Ascending aorta (tissue), 2 donors: ENCODE measurements at places on chromosomes 7 and 10. TPM values are rescaled to one million over a fixed set of nuclear protein-coding genes. Genes with fewer than 3 reads are reported as not detected.

FERD3L gene
- total RNA-seq, result not detected

GTPBP10 gene
- 4.5 TPM for total RNA-seq

MYO3A gene
- not detected for total RNA-seq

LIPK gene
- total RNA-seq, result not detected

MORN4 gene
- total RNA-seq, result 2.3 TPM

CTAGE15 gene
- 0.21 TPM for total RNA-seq

GRCh38 chr10:58404001-58404400, 18.8 kb downstream of the TFAM start:
- DNase-seq, result no peak
- H3K4me3 ChIP-seq, result no peak overlapping the region
- no peaks in the 10 kb centered on the region for H3K27me3 ChIP-seq
- no peaks in the 10 kb centered on the region for H3K36me3 ChIP-seq
- no peak overlapping the region for H3K27ac ChIP-seq
- no peaks in the 10 kb centered on the region for H3K4me1 ChIP-seq

- H3K4me1 ChIP-seq, result no peaks in the 10 kb centered on the region
- no peak overlapping the region for H3K4me3 ChIP-seq
- H3K27ac ChIP-seq, result no peak overlapping the region
- no peaks in the 10 kb centered on the region for H3K36me3 ChIP-seq
- no peaks in the 10 kb centered on the region for H3K27me3 ChIP-seq
Measured at GRCh38 chr10:2210088-2210487, 472.8 kb upstream of the ADARB2 start.

- no peaks in the 10 kb centered on the region for H3K27me3 ChIP-seq
- H3K4me1 ChIP-seq, result no peaks in the 10 kb centered on the region
- DNase-seq, result no peak
- no peaks in the 10 kb centered on the region for H3K36me3 ChIP-seq
Measured at GRCh38 chr10:22285130-22285529, 31.1 kb upstream of the COMMD3 start.

DNA sequence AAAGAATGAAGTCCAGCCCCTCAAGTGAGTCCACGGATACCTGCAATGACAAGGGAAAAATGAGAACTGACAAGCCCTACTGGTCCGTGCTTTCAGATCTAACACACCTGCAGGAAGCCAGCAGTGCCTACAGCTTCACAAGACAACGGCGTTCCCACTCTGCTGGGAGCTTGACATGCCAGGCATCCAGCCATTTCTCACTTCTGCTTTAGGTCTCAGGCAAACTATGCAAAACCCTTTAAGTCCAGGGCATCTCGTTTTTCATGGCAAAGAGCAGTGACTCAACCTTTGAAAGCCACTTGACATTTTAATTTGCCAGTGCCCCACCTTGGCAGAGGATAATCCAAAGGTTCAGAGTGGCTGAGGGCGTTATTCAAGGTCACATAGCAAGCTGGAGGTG, 49.1 kb upstream of the GPAM start:
- no peak for DNase-seq
- no peaks in the 10 kb centered on the region for H3K27me3 ChIP-seq
- H3K4me1 ChIP-seq, result no peaks in the 10 kb centered on the region
- H3K36me3 ChIP-seq, result no peaks in the 10 kb centered on the region
- H3K4me3 ChIP-seq, result no peak overlapping the region

CPA2 gene
- total RNA-seq, result not detected

CFAP43 gene
- 0.96 TPM for total RNA-seq

IKZF1 gene
- total RNA-seq, result 3.6 TPM

GRCh38 chr7:108099713-108100112, 30.4 kb downstream of the LAMB4 start:
- H3K4me3 ChIP-seq, result no peak overlapping the region
- H3K27ac ChIP-seq, result no peak overlapping the region
- no peaks in the 10 kb centered on the region for H3K4me1 ChIP-seq
- no peaks in the 10 kb centered on the region for H3K27me3 ChIP-seq
- H3K36me3 ChIP-seq, result no peaks in the 10 kb centered on the region
- DNase-seq, result no peak

- no peak for DNase-seq
- H3K4me1 ChIP-seq, result peaks cover 5% of the 10 kb centered on the region
- no peak overlapping the region for H3K27ac ChIP-seq
- H3K27me3 ChIP-seq, result no peaks in the 10 kb centered on the region
- H3K36me3 ChIP-seq, result no peaks in the 10 kb centered on the region
Measured at GRCh38 chr10:69646185-69647060, 16.4 kb downstream of the FAM241B start.

GRCh38 chr10:9615189-9615588, 1402.5 kb upstream of the CELF2 start:
- H3K4me3 ChIP-seq, result no peak overlapping the region
- no peaks in the 10 kb centered on the region for H3K4me1 ChIP-seq
- no peaks in the 10 kb centered on the region for H3K36me3 ChIP-seq

DNA sequence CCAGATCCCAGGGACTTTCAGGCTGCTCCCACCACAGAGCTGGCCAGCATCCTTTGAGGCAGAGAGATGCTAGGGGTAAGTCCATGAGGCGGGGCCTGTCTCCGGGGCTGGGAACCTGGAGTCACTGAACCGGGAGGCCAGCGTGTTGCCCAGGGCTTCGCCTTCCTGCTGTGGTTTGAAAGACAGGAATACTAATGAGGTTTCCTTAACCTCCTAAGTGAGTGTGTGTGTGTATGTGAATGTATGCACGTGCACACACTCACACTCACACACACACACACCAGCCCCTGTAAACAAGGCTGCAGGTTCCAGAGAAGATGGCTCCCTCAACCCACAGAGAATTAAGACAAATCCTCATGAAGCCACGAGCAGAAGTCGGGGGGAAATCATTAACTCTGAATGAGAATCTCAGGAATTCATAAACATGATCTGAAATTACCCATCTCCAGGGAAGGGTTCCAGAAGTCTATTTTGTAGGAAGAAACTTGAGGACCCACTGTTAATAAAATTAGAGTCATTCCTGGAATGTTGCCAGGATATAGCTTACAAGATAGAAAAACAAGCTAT, 20.3 kb upstream of the PFKP start:
- H3K36me3 ChIP-seq, result no peaks in the 10 kb centered on the region
- H3K4me1 ChIP-seq, result peaks cover 8% of the 10 kb centered on the region
- no peaks in the 10 kb centered on the region for H3K27me3 ChIP-seq

GRCh38 chr10:86960863-86961434, 2.5 kb downstream of the SNCG start:
- H3K27me3 ChIP-seq, result no peaks in the 10 kb centered on the region
- no peak overlapping the region for H3K4me3 ChIP-seq

- H3K27me3 ChIP-seq, result no peaks in the 10 kb centered on the region
- no peak overlapping the region for H3K27ac ChIP-seq
- H3K36me3 ChIP-seq, result no peaks in the 10 kb centered on the region
- H3K4me3 ChIP-seq, result no peak overlapping the region
- H3K4me1 ChIP-seq, result peaks cover 5% of the 10 kb centered on the region
Measured at GRCh38 chr10:31770307-31770902, 158.2 kb downstream of the ARHGAP12 start.

DNA sequence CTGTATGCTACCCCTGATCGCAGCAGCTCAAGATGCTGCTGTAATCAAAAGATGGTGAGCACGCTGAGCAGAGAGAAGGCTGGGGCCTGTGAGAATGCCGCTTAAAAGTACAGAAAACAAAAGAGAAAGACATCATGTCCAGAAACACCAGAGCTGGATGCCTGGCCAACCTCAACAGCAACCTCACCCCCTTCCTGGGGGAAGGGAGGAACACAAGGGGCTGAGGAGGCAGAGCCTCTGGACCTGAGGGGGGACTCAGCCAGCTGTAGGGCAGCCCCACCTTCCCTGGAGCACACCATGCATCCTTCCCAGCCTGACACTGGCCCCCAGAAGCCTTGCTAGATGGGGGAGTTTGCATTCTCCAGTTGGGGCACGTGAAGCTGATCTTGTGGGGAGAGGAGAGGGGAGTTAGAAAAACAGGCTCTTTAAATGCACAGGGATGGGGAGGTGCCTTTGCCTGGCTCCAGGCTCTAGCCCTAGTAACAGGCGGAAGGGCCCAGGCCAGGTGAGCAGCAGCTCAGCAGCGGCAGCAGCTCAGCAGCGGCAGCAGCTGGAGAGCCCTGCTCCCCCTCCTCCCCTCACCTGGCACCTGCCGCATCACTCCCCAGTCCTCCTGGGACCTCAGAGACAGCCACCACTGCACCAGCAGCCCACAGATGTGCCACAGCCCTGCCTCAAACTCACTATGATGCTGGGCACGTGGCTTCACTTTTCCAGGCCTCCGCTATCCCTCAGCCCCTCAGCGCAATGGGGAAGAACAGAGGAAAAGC, 156.3 kb downstream of the NEURL1 start:
- peaks cover 32% of the 10 kb centered on the region for H3K4me1 ChIP-seq
- peak overlapping the region; percentile 25 for H3K4me3 ChIP-seq
- no peaks in the 10 kb centered on the region for H3K27me3 ChIP-seq
- no peaks in the 10 kb centered on the region for H3K36me3 ChIP-seq
- peak overlapping the region; percentile 69 for H3K27ac ChIP-seq

TMEM236 gene
- total RNA-seq, result not detected

- no peak overlapping the region for H3K27ac ChIP-seq
- no peaks in the 10 kb centered on the region for H3K27me3 ChIP-seq
- peaks cover 7% of the 10 kb centered on the region for H3K4me1 ChIP-seq
- H3K36me3 ChIP-seq, result no peaks in the 10 kb centered on the region
- DNase-seq, result no peak
- no peak overlapping the region for H3K4me3 ChIP-seq
Measured at GRCh38 chr7:6709808-6710207, 3.1 kb upstream of the ZNF12 start.
